ENCODE measurements at places on chromosomes 6 and 20.

- no peak for DNase-seq
Observed at GRCh38 chr6:98395610-98396166, 438.7 kb upstream of the POU3F2 start.

DNA sequence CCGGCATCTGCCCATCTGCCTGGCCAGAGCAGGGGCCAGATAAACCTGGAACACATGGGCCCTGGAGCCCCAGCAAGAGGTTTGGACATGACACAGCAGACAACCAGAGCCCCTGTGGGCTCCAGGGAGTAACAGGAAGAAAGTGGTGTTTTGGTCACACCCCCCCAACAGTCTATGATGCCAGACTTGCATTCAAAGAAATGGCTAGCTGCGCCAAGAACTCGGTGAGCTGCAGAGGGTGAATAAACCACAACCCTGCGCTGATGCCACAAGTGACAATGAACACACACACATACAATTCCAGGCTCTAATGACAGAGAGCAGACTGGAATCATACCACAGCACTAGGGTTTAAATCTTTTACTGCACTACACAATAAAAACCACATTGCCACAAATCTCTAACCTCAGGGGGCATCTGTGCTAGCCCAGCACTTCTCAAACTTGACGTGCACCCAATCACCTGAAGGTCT, 34.0 kb downstream of the TRERF1 start:
- no peak for DNase-seq

DNA sequence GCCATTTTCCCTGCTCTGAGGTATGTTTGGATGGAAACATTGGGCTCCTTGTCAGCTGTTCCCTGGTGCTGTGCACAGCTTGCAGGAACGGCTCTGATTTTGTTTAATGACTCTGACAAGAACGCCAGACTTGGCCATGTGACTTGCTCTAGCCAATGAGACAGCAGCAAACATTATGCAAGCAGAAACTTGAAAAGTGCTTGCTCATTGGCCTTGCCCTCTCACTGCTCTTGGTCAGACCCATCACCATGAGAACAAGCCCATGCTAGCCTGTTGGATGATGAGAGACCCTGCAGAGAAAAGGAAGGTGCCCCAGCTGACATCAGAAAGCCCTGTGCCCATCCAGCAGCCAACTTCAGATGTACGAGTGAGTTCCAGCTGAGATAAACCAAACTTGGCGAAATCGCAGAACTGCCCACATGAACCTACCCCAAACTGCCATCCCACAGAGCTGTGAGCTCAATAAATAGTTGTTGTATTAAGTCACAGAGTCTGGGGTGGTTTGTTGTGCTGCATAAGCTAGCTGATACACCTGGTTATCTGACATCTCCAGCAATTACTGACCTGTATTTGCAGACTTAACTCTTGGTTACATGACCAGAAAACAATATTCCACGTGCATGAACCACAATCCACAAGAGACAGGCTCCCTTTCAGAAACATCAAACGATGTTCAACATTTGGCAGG, 96.9 kb downstream of the JPH2 start:
- no peak for DNase-seq

- DNase-seq, result no peak
Observed at GRCh38 chr6:33907227-33907626, 103.4 kb upstream of the MLN start.

GRCh38 chr6:80250391-80250997, 144.0 kb downstream of the BCKDHB start:
- DNase-seq, result no peak

- DNase-seq, result no peak
Observed at GRCh38 chr6:14066782-14067406, 50.7 kb upstream of the CD83 start.

- DNase-seq, result no peak
Observed at GRCh38 chr6:35919085-35919826, 1.6 kb downstream of the SRPK1 start.

DNA sequence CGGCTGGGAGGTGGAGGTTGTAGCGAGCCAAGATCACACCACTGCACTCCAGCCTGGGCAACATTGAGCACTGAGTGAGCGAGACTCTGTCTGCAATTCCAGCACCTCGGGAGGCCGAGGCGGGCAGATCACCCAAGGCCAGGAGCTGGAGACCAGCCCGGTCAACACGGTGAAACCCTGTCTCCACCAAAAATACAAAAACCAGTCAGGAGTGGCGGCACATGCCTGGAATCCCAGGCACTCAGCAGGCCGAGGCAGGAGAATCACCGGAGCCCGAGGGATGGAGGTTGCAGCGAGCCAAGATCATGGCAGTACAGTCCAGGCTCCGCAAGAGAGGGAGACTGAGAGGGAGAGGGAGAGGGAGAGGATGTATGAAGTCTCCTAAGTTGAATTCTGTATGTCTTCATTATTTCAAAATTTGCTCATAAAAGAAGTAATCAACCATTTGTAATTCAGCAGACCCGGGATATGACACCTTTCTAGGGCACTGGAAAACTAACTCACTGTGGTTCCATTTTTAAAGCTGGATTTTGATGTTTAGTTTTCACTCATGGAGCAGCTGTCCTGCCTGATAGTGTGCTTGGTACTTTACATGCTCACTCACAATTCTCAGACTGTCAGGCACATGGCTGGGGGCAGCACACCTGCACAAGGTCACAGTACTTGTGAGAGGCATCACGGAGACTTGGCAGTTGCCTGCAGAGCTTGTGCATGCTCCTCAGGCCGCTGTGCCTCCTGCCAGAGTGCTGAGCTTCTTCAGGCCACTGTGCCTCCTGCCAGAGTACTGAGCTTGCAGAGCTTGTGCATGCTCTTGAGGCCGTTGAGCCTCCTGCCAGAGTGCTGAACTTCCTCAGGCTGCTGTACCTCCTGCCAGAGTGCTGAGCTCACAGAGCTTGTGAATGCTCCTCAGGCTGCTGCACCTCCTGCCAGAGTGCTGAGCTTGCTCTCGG, 106.2 kb downstream of the ERMARD start:
- no peak for DNase-seq

DNA sequence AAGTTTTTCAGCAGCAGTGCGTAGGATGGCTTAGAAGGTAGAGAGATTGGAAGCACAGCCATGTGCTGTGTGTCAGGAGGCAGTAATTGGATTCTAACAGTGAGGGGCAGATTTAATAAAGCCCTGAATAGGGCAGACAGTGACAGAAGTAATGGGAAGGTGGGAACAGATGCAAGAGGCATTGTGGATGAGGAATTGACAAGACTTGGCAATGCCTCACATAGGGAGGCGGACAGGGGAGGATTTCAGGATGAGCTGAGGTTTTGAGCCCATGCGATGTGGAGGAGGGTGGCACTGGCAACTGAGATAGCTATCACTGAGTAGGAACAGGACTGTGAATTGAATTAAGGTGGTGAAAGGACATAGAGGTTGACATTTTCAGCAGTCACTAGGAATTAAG, 262.2 kb upstream of the FLRT3 start:
- no peak for DNase-seq

DNA sequence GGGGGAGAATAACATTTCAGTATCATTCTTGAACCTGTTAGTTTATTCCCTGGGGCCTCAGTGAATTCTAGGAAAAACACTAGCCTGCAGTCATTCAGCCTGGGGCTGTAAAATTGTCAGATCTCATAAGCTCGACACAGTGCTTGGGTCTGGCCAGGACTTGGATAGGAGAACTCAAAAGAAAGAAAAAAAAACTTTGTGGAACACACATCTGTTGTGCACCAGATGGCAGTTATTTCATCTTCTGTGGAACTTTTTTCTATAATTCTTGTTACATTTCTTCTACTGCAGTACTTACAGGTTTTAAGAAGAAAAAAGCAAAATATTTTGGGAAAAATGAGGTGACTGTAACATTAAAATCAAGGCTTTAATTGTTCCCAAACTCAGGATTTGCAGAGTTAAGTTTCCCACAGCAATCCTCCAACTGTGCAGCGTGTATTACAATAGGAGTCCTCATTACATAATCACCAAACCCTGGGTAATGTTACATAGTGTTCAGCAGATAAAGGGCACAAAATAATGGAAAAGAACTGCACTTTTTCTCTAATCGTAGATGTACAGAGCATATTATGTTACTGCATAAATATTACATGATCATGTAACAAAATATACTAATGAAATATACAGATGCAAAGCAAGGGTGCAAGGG, 531.1 kb upstream of the CITED2 start:
- DNase-seq, result no peak

- DNase-seq, result no peak
Observed at GRCh38 chr6:53737746-53738145, 57.1 kb upstream of the LRRC1 start.

DNA sequence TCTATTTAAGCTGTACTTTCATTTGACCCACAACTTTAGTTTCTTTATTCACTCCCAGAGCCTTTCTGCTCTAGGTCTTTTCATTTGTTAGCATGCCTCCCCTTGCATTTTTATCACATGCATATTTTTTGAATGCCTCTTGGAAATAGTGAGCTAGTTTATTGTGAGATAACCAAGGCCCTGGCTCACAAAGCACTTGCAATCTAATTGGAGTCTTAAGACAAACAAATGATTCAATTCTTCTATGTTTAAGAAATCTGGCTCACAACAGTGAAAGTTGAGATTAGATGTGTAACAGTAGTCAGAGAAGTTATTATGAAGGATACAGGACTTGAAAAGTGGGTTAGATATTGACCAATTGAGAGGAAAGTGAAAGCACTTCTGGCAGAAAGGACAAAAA, 173.4 kb downstream of the MOXD1 start:
- no peak for DNase-seq

- DNase-seq, result no peak
Observed at GRCh38 chr20:11496380-11496779, 421.3 kb upstream of the BTBD3 start.

DNA sequence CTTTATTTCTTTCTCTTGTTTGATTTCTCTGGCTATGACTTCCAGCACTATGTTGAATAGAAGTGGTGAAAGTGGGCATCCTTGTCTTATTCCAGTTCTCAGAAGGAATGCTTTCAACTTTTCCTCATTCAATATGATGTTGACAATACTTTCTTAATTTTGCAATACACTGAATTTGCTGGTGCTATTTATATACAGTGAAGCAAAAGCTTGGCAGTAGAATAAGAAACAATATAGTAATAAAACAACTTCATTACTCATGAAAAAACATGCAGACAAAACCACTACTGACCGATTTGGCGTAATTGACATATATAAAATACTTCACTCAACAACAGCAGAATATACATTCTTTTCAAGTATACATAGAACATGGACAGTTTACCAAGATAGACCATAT, 96.4 kb downstream of the CFAP61 start:
- no peak for DNase-seq

GRCh38 chr6:18897350-18897749, 510.2 kb downstream of the RNF144B start:
- DNase-seq, result no peak

DNA sequence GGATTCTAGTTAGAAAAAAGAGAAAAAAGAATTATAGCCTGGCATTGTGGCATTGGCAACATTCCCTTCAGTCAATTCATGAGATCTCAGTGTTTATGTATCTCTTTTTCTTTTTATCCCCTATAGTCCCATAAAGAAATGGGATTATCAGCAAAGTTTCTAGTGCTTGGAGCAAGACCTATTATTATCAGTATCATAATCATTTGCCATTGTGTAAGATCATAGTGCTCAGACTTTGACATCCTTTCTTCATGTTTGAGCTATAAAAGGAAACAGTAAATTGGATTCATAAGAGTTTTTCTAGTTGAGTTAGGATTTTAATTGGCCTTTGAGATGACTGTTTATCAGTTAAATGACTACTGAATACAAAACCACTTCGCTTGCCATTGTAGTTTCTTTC, 295.6 kb downstream of the GRIK2 start:
- no peak for DNase-seq

GRCh38 chr6:121593011-121593641, 157.7 kb downstream of the GJA1 start:
- no peak for DNase-seq

DNA sequence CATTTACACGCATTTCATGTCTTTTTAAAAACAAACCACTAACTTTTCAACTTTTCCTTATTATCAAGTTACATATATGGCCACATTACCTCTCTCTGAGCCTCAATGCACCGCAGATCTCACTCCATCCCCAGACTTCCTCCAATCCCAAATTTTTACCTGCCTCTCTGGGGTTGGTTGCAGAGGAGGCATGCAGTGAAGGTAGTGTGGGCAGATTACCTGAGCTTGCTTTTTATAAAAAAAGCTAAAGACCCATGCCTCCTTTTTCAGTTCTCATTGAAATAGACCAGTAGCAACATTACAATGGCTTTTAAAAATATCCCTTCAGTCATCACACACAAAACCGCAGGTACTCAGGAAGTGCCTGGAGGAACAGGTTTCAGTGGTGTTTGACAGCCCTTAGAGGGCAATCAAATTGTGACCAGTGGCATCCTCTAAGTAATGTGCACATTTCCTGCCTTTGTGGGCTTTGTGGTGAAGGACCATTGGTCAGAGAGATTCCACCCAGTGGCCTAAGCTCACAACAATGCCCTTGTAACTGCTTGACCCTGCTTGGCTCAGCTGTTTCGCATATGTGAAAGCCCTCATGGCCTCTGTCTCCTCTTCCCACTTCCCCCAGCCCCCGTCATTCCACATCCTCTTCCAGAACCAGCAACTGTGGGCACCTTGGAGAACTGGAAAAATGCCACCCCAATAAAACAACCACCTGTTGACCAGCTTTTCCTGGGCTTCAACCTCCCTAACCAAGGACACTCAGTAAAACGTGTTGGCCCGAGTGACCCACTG, 30.2 kb upstream of the IL17A start:
- DNase-seq, result no peak

DNA sequence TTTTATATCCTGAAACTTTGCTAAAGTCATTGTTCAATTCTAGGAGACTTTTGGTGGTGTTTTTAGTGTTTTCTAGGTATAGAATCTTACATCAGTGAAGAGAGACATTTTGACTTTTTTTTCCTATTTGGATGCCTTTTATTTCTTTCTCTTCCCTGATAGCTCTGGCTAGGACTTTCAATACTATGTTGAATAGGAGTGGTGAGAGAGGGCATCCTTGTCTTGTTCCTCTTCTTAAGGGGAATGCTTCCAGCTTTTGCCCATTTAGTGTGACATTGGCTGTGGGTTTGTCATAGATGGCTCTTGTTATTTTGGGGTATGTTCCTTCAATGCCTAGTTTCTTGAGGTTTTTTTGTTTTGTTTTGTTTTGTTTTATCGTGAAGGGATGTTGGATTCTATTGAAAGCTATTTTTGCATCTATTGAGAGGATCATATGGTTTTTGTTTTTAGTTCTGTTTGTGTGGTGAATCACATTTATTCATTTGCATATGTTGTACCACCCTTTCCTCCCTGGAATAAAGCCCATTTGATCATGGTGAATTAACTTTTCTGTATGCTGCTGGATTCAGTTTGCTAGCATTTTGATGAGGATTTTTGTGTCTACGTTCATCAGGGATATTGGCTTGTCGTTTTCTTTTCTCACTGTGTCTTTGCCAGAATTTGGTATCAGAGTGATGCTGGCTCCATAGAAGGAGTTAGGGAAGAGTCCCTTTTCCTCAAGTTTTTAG, 540.1 kb upstream of the FLRT3 start:
- no peak for DNase-seq

- DNase-seq, result no peak
Observed at GRCh38 chr6:36933102-36933501, 21.4 kb upstream of the PI16 start.

GRCh38 chr20:57022306-57022705, 244.1 kb downstream of the BMP7 start:
- no peak for DNase-seq

- no peak for DNase-seq
Observed at GRCh38 chr20:10911298-10911697, 237.5 kb upstream of the JAG1 start.

All from substantia nigra (tissue), 51 donors.